Activated CD4-positive, alpha-beta T cell treated with anti-CD3 and anti-CD28 coated beads, Interleukin-2, amount 10 ng/mL, durations not matched to agents 7 days and 5 days (primary cell): ENCODE measurements at places on chromosomes 12 and 14. TPM values are rescaled to one million over a fixed set of nuclear protein-coding genes. Genes with fewer than 3 reads are reported as not detected.
A peak's percentile ranks its signal among the peaks of the same experiment; 100 is the strongest.

- no peak for DNase-seq
- peaks cover 9% of the 10 kb centered on the region for H3K4me1 ChIP-seq
- no peaks in the 10 kb centered on the region for H3K36me3 ChIP-seq
- H3K27me3 ChIP-seq: peaks cover 2% of the 10 kb centered on the region
- peak within 1 kb of the TSS; percentile 28 for H3K27ac ChIP-seq
These were observed at the start of gene CTSG for GRCh38 chr14:24576182-24576581. TSS of gene CTSG (minus strand) at chr14:24576250. CDS start at chr14:24576223, 27 bp downstream.

DNA sequence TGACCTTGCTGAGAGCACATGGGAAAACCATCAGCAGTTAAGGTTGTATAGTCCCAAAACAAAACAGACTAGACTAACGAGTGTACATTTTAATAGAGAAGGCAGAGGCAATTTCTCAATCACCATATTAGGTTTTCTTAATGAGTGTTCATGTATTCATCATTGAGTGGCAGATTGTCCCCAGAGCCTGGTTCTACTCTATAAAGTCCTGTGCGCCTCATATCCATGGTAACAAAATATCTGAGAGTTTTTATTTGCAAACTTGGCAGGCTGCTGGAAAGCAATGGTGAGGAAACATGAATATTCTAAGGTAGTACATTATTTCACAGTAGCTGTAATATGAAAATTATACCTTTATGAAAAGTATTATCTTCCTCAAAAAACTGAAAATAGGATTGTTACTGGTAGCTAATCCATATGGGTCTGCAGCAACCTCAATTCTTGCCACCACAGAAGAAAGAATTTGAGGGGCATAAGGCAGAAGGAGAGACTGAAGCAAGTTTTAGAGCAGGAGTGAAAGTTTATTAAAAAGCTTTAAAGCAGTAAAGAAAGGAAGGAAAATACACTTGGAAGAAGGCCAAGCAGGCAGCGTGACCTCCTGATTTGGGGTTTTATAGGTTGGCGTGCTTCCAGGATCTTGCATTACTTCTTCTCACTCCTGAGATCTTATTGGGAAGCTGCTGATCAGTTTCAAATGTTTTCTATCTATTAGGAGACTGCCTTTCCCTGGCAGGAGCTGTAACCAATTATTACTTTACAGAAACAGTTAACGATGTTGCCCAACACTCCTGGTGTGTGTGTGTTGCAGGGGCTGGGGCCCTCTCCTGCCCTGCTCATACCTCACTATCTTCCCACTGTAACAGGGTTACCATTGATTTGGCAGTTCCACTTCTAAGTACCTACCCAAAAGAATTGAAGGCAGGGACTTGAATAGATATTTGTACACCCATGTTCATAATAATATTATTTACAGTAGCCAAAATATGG, 154.0 kb upstream of the NUDT4 start:
- no peak for DNase-seq
- H3K36me3 ChIP-seq: no peaks in the 10 kb centered on the region
- H3K4me1 ChIP-seq: no peaks in the 10 kb centered on the region

Gene ARHGAP9
- 218 TPM for total RNA-seq

GRCh38 chr12:111596985-111597830, 1.9 kb downstream of the ATXN2 start:
- peak overlapping the region; percentile 79 for H3K27ac ChIP-seq
- H3K4me3 ChIP-seq: peak overlapping the region; percentile 82
- H3K4me1 ChIP-seq: peaks cover 35% of the 10 kb centered on the region
- peak; percentile 19 for DNase-seq
- H3K36me3 ChIP-seq: peaks cover 5% of the 10 kb centered on the region

Gene SYCP3
- 0.75 TPM for total RNA-seq

DNA sequence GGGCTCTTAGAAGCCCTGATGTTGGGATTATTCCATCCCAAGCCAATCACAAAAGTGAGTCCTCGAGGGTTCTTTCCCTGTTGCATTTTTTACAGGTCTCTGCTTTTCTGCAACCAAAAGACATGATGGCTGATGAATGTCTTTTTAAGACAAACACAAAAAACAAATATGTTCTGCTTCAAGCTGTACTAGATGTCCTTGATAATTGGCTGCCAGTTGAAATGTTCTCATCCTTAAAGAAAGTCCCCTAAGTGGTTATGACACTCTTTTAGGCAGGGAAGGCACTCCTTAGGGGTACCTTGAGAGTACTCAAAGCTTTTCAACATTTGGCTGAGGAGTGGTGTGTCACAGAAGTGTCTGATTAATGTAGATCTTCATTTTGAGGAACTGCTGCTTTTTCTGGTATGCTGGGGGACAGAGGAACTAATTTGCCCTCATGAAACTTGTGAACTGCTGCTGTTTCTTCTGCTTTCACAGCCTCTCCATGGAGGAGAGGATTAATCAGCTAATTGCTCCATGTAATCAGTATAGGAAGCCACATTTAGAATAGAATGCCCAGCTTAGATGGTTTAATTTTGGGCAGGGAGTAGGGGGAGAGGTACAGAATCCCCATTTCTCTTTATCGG, 22.8 kb upstream of the IGF1 start:
- H3K4me1 ChIP-seq: no peaks in the 10 kb centered on the region
- H3K4me3 ChIP-seq: no peak overlapping the region
- no peak for DNase-seq
- H3K36me3 ChIP-seq: no peaks in the 10 kb centered on the region
- no peak overlapping the region for H3K27ac ChIP-seq

GRCh38 chr12:13088496-13088895, 15.0 kb downstream of the GSG1 start:
- no peak for DNase-seq
- H3K36me3 ChIP-seq: no peaks in the 10 kb centered on the region
- no peak overlapping the region for H3K27ac ChIP-seq
- no peaks in the 10 kb centered on the region for H3K4me1 ChIP-seq
- H3K27me3 ChIP-seq: no peaks in the 10 kb centered on the region
- no peak overlapping the region for H3K4me3 ChIP-seq

GRCh38 chr14:87351007-87351406, 642.0 kb downstream of the GALC start:
- no peaks in the 10 kb centered on the region for H3K4me1 ChIP-seq
- H3K27me3 ChIP-seq: no peaks in the 10 kb centered on the region
- DNase-seq: no peak
- no peak overlapping the region for H3K27ac ChIP-seq

GRCh38 chr14:24353559-24354481, 14.0 kb upstream of the RIPK3 start:
- no peak overlapping the region for H3K27ac ChIP-seq
- H3K4me1 ChIP-seq: no peaks in the 10 kb centered on the region
- DNase-seq: no peak
- peaks cover 50% of the 10 kb centered on the region for H3K27me3 ChIP-seq

Gene GNB3
- total RNA-seq: not detected

DNA sequence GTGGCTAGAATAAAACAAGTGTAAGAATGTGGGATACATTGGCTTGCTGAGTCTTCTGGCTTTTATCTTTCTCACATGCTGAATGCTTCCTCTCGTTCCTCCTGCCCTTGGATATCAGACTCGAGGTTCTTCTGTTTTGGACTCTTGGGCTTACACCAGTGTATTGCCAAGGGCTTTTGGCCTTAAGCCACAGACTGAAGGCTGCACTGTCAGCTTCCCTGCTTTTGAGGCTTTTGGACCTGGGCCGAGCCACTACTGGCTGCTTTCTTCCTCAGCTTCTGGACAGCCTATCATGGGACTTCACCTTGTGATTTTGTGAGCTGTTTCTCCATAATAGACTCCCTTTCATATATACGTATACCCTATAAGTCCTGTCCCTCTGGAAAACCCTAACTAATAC, 300.9 kb upstream of the STXBP6 start:
- no peak for DNase-seq
- H3K27me3 ChIP-seq: no peaks in the 10 kb centered on the region
- H3K4me1 ChIP-seq: no peaks in the 10 kb centered on the region
- H3K27ac ChIP-seq: no peak overlapping the region
- H3K36me3 ChIP-seq: no peaks in the 10 kb centered on the region

GRCh38 chr12:3041558-3042164, 35.5 kb upstream of the TSPAN9 start:
- DNase-seq: peak; percentile 69
- no peaks in the 10 kb centered on the region for H3K36me3 ChIP-seq
- H3K4me3 ChIP-seq: no peak overlapping the region
- no peaks in the 10 kb centered on the region for H3K4me1 ChIP-seq
- no peaks in the 10 kb centered on the region for H3K27me3 ChIP-seq

Gene ASIC1
- total RNA-seq: 10.1 TPM

GRCh38 chr14:48023881-48024280, 348.5 kb upstream of the MDGA2 start:
- no peaks in the 10 kb centered on the region for H3K36me3 ChIP-seq
- no peaks in the 10 kb centered on the region for H3K4me1 ChIP-seq
- H3K27ac ChIP-seq: no peak overlapping the region
- no peak for DNase-seq
- H3K27me3 ChIP-seq: no peaks in the 10 kb centered on the region
- H3K4me3 ChIP-seq: no peak overlapping the region

DNA sequence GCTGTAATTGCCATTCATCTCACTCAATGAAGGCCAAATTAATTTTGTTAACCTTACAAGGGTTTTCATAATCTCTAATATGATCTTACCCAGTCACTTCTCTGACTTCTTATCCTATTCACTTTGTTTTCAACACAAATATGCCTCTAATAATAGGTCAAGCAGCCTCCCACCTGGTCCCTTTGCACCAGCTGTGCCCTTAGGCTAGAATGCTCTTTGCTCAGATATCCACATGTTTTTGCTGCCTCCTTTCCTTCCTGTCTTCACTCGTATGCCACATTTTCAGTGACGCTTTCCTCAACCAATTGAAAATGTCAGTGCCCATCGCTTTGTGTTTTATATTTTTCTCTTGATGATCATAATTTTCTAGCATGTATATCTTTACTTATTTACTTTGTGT, 106.4 kb upstream of the SYT10 start:
- no peak overlapping the region for H3K27ac ChIP-seq
- no peaks in the 10 kb centered on the region for H3K4me1 ChIP-seq
- no peak overlapping the region for H3K4me3 ChIP-seq
- no peaks in the 10 kb centered on the region for H3K27me3 ChIP-seq
- DNase-seq: no peak
- no peaks in the 10 kb centered on the region for H3K36me3 ChIP-seq

DNA sequence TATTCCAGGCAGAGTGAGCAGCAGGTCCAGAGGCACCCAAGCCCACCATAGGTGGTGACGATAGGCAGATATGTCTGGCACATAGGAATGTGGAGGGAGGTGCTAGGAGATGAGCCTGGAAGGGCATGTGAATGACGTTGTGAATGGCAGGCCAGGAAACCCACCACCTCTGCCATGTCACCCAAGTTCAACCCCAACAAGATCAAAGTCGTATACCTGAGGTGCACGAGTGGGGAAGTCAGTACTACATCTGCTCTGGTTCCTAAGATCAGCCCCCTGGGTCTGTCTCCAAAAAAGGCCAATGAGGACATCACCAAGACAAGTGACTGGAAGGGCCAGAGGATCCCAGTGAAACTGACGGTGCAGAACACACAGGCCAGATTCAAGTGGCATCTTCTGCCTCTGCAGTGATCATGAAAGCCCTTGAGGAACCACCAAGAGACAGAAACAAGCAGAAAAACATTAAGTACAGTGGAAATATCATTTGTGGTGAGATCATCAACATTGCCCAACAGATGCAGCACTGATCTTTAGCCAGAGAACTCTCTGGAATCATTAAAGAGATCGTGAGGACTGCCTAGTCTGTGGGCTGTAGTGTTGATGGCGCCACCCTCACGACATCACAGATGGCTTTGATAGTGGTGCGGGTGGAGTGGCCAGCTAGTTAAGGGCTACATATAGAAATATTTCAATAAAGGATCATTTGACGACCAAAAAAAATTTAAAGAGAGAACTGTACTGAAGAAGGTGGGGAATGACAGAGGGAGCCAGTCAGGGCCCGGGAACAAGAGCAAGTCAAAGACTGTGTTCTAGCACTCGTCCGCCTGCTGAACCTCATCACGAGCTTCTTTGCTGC, 99.7 kb downstream of the ZFP36L1 start:
- no peaks in the 10 kb centered on the region for H3K27me3 ChIP-seq
- peaks cover 2% of the 10 kb centered on the region for H3K36me3 ChIP-seq
- H3K4me1 ChIP-seq: peaks cover 10% of the 10 kb centered on the region
- DNase-seq: no peak
- no peak overlapping the region for H3K27ac ChIP-seq

Gene TBX5
- total RNA-seq: not detected

Gene CPNE8
- total RNA-seq: 4.2 TPM

GRCh38 chr12:39966721-39967120, 139.2 kb downstream of the SLC2A13 start:
- no peaks in the 10 kb centered on the region for H3K4me1 ChIP-seq
- DNase-seq: no peak
- no peak overlapping the region for H3K4me3 ChIP-seq
- no peaks in the 10 kb centered on the region for H3K36me3 ChIP-seq
- no peaks in the 10 kb centered on the region for H3K27me3 ChIP-seq

- H3K4me3 ChIP-seq: no peak overlapping the region
These were observed 153.6 kb upstream of the C14orf180 start for GRCh38 chr14:104425763-104426646.

DNA sequence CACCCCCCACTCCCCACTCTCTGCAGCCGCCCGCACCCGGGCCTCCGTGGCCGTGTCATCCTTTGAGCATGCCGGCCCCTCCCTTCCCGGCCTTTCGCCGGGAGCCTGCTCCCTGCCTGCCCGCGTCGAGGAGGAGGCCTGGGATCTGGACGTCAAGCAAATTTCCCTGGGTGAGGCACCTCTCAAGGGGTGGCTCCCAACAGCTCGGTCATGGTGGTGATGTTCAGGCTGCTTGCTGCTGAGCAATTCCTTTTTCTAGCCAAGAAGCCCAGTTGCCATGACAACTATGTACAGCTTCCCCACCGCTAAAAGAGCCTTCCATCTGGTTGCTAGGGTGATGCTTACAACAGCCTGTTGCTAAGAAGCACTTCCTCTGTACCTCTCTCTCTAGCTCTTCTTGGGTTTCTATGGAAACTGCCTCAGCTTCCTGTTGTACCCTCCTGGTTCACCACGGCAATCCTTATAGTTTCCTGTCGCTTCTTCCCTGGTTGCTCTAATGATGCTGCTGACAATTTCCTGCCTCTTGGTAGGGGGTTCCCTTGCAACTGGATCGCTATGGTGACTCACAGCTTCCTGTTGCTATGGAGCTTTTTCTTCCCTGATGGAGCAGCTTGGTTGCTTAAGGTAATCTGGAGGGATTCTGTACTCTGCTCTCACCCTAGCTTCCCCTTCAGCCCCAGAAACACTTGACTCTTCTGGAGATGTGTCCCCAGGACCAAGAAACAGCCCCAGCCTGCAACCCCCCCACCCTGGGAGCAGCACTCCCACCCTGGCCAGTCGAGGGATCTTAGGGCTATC, 11.0 kb downstream of the ZNF219 start:
- H3K36me3 ChIP-seq: no peaks in the 10 kb centered on the region
- peaks cover 23% of the 10 kb centered on the region for H3K4me1 ChIP-seq
- H3K27ac ChIP-seq: peak overlapping the region; percentile 57
- H3K4me3 ChIP-seq: no peak overlapping the region
- peak; percentile 87 for DNase-seq

- H3K27ac ChIP-seq: peak overlapping the region; percentile 76
- peak overlapping the region; percentile 35 for H3K4me3 ChIP-seq
- peaks cover 44% of the 10 kb centered on the region for H3K4me1 ChIP-seq
These were observed 65.8 kb upstream of the DACT1 start for GRCh38 chr14:58571769-58572472.

- H3K36me3 ChIP-seq: no peaks in the 10 kb centered on the region
- H3K4me3 ChIP-seq: no peak overlapping the region
- H3K27me3 ChIP-seq: peaks cover 6% of the 10 kb centered on the region
- no peak overlapping the region for H3K27ac ChIP-seq
- no peak for DNase-seq
- H3K4me1 ChIP-seq: peaks cover 6% of the 10 kb centered on the region
These were observed 108.2 kb upstream of the MED13L start for GRCh38 chr12:116385486-116386217.

- H3K27ac ChIP-seq: no peak overlapping the region
- no peaks in the 10 kb centered on the region for H3K36me3 ChIP-seq
- no peaks in the 10 kb centered on the region for H3K4me1 ChIP-seq
These were observed 75.3 kb downstream of the BMP4 start for GRCh38 chr14:53881161-53881871.

Gene APOF
- total RNA-seq: not detected

Gene PZP
- not detected for total RNA-seq
